ENCODE measurements at places on chromosomes 3 and 15.

DNA sequence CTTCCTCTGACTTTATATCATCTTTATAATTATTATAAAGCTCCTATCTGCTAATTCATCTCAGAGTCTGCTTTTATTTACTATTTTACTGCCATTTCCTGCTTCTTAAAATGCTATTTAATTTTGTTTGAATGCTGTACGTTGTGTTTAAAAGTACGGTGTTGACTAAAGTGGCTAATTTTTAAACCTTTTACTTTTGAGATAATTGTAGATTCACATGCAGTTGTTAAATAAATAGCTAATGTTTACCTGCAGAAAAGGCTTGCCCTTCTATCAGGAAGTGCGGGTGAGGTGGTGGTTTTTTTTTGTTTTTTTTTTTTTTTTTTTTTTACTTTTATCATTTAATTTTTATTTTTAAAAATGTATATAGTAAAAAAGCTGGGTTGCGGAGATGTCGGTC lies 41.3 kb downstream of the XYLB start:
- no peak for DNase-seq

GRCh38 chr3:13654330-13655060 lies 105.6 kb downstream of the FBLN2 start:
- no peak for DNase-seq

GRCh38 chr3:159165961-159166360 lies 364.1 kb downstream of the MFSD1 start:
- no peak for DNase-seq

GRCh38 chr3:174325834-174326700 lies 533.1 kb upstream of the NAALADL2 start:
- DNase-seq: peak; percentile 61

DNA sequence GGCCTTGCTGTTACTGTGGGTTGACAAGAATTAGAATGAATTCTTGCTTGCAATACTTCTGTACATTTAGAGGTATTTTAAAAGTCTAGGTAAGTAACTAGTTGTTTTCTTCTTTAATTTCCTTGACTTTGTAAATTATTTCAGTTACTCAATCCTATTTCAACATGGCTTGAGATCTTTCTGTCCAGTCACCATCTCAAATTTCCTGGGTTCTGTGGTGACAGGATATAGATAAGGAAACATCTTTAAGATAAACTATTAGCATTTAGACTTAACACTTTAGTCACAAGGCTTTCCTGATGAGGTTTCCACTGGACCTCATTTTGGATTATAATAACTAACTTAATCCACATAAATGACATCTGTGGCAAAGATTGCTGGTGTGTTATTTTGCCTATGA lies 195.9 kb upstream of the DPH6 start:
- no peak for DNase-seq

DNA sequence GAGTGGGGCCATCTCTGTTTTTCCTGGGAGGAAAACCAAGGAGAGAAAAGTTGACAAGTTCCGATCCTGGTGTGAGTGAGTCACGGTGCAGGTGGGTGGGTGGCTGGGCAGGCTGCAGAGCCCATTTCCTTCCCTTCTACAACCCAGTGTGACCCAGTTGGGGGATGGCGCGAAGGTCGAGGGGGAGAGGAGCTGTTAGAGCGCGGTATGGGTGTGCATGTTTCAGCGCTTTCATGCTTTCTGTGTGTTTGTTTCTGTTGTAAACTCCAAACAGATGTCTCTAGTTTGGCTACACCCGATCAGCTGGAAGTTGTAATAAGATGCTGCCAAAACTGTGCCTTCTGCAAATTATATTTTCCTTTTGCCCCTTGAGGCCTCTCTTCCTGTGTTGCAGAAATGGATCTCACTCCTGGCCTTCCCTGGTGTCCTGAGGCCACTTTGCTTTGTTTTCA lies 3.8 kb downstream of the FAM43A start:
- DNase-seq: peak; percentile 63

GRCh38 chr3:3503411-3503810 lies 295.8 kb upstream of the LRRN1 start:
- DNase-seq: no peak
